Activated CD8-positive, alpha-beta memory T cell treated with anti-CD3 and anti-CD28 coated beads for 48 hours (primary cell): ENCODE measurements at places on chromosomes 5 and 9.

DNA sequence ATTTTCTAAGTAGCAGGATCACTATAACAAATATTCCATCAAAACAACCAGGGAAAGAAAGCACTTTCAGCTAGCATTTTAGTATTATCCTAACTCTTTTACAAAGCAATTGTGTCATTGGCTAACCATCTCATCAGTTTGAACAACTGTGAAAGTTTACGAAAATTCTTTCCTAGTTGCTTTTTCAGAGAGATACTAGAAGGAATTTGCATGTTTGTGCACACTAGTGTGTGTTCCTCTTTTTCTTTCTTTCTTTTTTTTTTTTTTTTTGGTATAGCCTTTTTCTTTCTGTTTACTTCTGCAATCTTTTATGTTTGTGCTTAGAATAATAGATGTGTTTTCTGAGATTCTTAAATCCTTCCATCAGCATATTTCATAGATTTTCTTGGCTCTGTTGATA, 124.7 kb upstream of the SEMA6A start:
- no peak for DNase-seq

- DNase-seq: peak; percentile 16
Observed at GRCh38 chr9:77177894-77178794, 810 bp downstream of the VPS13A start.

DNA sequence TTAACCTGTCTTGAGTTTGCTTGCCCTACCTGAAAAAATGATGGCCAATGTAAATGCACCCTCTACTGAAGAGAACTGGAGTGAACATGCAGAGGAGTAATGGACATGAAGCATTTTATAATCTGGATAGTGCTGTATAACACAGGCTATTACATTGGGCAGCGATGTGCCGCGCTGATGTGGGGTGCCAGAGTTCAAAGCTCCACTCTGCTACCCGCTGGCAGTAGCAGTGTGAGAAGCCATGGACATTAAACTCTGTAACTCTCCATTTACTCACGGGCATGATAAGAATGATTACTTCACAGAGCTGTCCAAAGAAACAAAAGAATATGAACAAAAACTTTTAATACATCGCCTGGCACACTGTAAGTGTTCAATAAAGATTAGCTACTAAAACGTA, 7.5 kb upstream of the CDH6 start:
- DNase-seq: no peak

- DNase-seq: no peak
Observed at GRCh38 chr5:175444905-175445456, 999 bp upstream of the DRD1 start.

- DNase-seq: no peak
Observed at GRCh38 chr9:128723352-128723865, 518 bp downstream of the ZDHHC12 start.

GRCh38 chr5:158194561-158194976, 335.6 kb upstream of the CLINT1 start:
- DNase-seq: no peak

- DNase-seq: no peak
Observed at GRCh38 chr5:156934450-156935211, 28.4 kb downstream of the TIMD4 start.

- DNase-seq: no peak
Observed at GRCh38 chr5:140148508-140148907, 22.8 kb downstream of the IGIP start.

GRCh38 chr9:86413971-86414880, 60.0 kb upstream of the TUT7 start:
- DNase-seq: no peak

DNA sequence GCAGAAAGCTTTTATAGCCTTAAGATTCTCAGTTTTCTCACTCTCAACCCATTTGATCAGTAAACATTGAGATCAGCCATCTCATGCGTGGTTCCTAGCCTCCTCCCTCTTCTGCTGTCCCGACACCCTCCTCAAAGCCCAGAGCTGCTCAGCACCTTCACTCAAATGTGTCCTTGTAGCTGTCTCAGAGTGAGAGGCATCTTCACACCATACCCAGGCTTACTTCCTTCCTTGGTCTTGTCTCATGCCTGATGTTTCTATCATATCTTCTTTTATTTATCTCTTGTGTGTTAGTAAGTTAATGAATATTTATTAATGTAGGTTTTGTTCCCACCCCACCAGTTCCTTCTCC, 72.4 kb upstream of the SNX2 start:
- no peak for DNase-seq

GRCh38 chr5:158752656-158752973, 347.1 kb downstream of the EBF1 start:
- no peak for DNase-seq

DNA sequence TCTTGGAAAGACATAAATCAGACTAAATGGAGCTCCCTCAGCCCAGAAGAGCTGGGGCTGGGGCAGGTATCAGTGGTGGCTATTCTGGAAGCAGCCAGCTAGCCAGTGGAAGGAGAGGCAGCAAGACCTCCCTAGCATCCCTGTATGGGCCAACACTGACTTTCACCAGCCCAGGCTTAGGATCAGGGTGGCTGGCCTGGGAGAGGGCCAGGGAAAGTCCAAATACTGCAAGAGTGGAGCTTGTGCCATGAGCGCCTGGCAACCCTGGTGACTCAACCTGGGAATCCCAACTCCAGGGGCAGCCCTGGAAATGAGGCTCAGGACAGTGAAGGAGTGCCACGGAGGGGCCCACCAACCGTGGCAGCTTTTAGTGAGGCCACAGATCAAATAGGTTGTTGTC, 7.6 kb upstream of the IRF1 start:
- DNase-seq: no peak

DNA sequence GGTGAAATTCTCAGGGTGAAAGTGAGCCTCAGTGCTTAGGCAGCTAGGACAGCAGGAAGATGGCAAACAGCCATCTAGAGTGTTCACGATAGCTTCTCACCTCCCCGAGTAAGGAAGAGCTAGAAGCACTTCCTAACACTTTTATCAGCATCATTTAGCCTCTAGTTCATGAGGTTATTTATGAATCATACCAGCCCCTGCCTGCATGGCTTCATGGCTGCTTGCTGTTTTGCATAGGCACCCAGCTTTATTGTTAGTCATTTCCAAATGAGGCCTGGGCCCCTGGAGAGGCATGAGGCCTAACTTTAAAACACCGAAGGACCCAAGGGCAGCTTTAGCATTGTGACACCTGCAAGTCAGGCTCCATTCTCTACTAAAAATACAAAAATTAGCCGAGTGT, 134.9 kb upstream of the PANK3 start:
- DNase-seq: no peak

DNA sequence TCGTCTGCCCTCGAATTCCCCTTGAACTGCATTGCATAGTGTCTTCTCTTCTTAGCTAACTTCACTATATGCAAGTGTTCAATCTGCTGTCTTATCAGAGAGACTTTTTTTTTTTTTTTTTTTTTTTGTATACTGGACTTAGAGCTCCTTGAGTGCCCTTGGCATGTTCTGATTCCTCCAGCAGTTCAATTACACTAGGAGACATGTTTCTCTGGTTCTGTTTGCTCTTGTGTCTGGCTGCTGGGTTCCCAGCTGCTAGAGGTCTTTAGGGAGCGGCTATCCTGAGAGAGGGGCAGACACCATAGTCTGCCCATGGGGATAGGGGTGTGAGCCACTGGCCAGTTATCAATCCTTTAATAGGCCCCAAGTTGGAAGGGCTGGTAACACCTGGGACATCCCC, 13.1 kb downstream of the OR2S2 start:
- no peak for DNase-seq

DNA sequence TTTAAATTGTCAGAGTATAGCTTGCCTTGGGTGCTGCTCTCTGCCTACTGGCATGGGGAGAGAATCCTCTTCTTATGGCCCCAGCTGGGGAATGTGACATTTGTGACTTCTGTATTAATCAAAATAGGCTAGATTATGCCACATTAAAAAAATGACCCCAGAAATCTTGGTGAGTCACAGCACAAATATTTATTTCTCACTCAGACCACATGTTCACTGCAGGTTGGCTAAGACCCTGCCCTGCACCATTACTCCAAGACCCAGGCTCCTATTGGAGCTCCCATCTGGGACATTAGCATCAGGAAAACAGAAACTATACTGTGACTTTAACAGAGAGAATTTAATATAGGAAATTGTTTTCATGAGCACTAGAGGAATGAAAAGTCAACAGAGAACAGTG, 16.6 kb upstream of the WHRN start:
- DNase-seq: no peak

DNA sequence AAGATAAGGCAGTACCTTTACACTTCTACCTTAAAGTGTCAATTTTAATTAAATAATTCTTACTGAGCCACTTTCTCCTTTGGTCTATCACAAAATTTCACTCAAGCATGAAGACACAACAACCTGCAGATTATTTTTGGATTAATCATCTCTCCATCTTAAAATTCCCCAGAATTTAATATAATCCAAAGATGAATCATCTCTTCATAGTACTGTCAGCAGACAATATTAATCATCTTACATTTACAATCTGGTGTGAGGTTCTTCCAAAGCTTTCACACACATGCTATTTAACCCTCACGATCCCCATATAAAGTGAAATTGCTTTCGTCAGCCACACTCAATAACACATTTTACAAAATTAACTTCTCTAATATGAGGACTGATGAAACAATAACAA, 43.0 kb downstream of the LHFPL2 start:
- no peak for DNase-seq

- DNase-seq: no peak
Observed at GRCh38 chr9:11092974-11093373, 480.2 kb upstream of the PTPRD start.

GRCh38 chr9:122218071-122218934, 10.5 kb downstream of the LHX6 start:
- no peak for DNase-seq

- DNase-seq: no peak
Observed at GRCh38 chr5:157247267-157247666, 18.7 kb upstream of the CYFIP2 start.

- no peak for DNase-seq
Observed at GRCh38 chr5:161471211-161471950, 75.1 kb downstream of the GABRB2 start.

- no peak for DNase-seq
Observed at GRCh38 chr9:86682240-86682639, 265.1 kb downstream of the GAS1 start.

- DNase-seq: no peak
Observed at GRCh38 chr5:76209297-76209696, 126.1 kb downstream of the SV2C start.

GRCh38 chr9:7298123-7298522, 501.5 kb downstream of the DMAC1 start:
- DNase-seq: no peak

DNA sequence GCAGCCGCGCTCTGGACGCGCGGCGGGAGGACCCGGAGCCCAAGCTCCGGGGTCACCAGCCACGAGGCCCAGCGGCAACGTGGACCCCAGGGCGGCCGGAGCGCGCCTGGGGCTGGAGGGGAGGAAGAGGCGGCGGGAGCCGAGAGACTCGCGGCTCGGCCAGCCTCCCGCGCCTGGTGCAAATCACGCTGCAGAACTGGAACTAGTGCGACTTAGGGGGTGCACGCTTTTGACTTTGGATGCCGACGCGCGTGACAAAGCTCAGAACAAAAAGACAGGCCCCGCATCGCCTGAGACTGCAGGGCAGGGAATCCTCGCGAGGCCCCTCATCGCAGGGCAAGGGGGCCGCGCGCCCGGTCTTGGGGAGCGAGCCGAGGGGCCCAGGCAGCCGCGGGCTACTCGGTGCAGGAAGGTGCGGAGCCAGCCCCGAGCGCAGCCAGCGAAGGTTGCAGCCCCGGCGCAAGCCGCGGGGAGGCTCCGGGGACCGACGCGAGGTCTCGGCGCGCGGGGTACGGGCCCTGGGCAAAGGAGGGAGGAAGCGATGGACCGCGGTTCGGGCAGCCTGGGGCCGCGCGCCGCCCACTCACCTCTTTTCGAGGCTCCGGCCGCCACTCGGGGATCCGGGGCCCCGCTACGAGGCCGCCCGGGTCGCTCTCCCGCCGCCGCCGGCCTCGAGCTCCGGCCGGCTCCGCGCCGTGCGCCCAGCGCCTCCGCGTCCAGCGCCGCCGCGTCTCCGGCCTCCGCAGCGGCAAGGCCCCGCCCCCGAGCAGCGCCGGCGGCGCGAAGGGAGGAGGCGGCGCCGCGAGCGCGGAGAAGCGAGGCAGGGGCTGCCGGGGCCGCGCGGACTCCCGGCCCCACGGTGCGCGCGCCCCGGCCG, at the start of gene GOLM1:
TSS of gene GOLM1 (minus strand) at position 735 of the 877 bp plus-strand sequence. CDS start 20,238 bp downstream, outside the sequence.
- DNase-seq: no peak

- DNase-seq: no peak
Observed at GRCh38 chr5:8839361-8840055, 706.4 kb downstream of the SEMA5A start.

GRCh38 chr5:68433923-68434879, 218.6 kb downstream of the PIK3R1 start:
- peak; percentile 93 for DNase-seq

DNA sequence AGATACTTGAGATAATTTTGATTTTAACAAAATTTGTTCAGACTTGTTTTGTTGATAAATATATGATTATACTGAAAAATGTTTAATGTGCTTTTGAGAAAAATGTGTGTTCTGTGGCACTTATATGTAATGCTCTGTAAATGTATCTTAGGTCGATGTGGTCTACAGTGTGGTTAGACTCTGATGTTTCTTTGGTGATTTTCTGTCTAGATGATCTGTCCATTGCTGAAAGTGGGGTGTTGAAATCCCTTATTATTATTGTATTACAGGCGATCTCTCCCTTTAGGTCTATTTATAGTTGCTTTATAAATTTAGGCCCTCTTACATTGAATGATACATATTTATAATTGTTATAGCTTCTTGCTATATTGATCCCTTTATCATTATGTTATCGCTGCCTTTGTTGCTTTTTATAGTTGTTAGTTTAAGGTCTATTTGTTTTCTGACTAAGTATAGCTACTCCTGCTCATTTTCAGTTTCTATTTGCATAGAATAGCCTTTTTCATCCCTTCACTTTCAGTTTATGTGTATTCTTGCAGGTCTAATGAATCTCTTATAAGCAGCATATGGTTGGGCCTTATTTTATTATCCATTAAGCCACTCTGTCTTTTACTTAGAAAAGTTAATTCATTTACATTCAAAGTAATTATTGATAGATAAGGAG, 124.3 kb downstream of the MRPS30 start:
- DNase-seq: no peak

- no peak for DNase-seq
Observed at GRCh38 chr5:73780302-73781080, 154.5 kb downstream of the ARHGEF28 start.

- no peak for DNase-seq
Observed at GRCh38 chr5:95784514-95785302, 37.8 kb downstream of the GLRX start.

GRCh38 chr5:135743181-135743580, 91.3 kb upstream of the SLC25A48 start:
- DNase-seq: no peak

DNA sequence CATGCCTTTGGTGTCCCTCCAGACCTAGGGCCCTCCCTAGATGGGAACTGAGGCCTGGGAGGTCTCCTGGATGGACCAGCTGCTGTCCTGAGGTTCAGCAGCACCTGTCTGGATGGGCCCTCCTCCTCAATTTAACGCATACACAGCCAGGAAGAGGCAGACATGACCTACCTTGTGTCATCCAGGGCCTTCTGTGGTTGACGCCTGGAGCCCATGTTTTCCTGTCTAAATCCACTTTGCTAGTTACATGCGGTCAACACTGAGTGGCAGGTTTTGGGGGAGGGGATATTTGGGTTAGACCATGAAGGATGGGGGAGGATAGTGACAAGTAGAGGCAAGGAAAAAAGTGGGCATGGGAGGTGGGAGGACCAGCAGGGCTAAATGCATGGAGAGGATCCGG, 3.1 kb upstream of the STC2 start:
- no peak for DNase-seq

- no peak for DNase-seq
Observed at GRCh38 chr5:16064135-16064893, 115.3 kb downstream of the MARCHF11 start.
